Activated CD8-positive, alpha-beta memory T cell treated with anti-CD3 and anti-CD28 coated beads for 24 hours (primary cell): ENCODE measurements at places on chromosomes 11 and 22.

- DNase-seq: no peak
Observed at GRCh38 chr11:14417617-14418374, 58.8 kb upstream of the RRAS2 start.

- no peak for DNase-seq
Observed at GRCh38 chr11:113372309-113372708, 15.3 kb upstream of the ANKK1 start.

- DNase-seq: no peak
Observed at GRCh38 chr22:28952857-28953256, 69.5 kb downstream of the ZNRF3 start.

GRCh38 chr11:73366265-73366610, 10.0 kb upstream of the RELT start:
- DNase-seq: no peak

DNA sequence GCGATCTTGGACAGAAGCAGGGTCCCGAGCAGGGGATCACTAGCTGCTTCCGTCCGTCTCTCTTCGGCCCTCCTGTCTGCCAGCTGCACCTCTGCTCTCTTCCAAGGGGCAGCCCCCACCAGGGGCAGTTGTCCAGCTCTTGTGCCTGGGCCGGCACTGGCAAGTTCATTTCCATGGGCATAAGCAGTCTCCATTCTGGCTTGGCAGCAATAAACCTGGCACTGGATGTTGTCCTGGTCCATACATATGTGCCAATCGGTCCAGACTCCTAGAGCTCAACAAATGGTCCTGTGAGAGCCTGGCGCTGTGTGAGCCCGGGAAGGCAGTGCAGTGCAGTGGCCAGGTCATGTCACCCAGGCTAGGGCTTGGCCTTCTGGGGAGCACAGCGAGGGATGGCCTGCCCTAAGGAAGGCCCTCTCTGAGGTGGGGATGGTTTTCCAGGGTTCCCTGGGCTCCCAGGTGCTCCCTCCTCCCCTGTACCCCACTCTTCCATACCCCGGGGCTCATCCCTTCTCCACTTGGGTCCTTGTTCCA, 60.4 kb downstream of the RPS6KA4 start:
- DNase-seq: no peak

GRCh38 chr11:2797741-2798361, 87.7 kb downstream of the CDKN1C start:
- DNase-seq: no peak

GRCh38 chr11:112652786-112653390, 308.3 kb upstream of the NCAM1 start:
- no peak for DNase-seq

- DNase-seq: no peak
Observed at GRCh38 chr22:25970374-25970911, 198.8 kb upstream of the SEZ6L start.

- no peak for DNase-seq
Observed at GRCh38 chr11:107666911-107667613, 44.8 kb downstream of the SLN start.

GRCh38 chr11:17395554-17395961, 7.1 kb upstream of the KCNJ11 start:
- DNase-seq: no peak
